ENCODE measurements at places on chromosomes 4 and X.

- no peak for DNase-seq
These were observed 94.2 kb downstream of the CBLL2 start for GRCh38 chrX:22366906-22367305.

GRCh38 chr4:86810847-86811246 is 38.3 kb downstream of the SLC10A6 start:
- DNase-seq: no peak

- DNase-seq: no peak
These were observed 793 bp downstream of the NALF2 start for GRCh38 chrX:69504626-69505612.

DNA sequence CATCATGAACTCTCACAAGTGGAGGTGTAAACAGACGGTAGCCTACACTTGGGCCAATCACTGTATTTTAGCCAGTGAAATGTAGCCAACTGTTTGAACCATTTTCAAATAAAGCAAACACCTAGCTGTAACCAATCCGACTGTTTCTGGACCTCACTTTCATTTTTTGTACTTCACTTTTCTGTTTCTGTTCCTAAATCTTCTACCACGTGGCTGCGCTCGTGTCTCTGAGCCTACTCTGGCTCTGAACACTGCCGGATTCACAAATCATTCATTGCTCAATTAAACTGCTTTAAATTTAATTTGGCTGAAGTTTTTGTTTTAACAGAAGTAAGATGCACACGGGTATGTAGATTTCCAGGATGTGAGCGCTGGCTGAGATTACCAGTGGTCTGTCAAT is 319.1 kb downstream of the RAPGEF2 start:
- DNase-seq: no peak

DNA sequence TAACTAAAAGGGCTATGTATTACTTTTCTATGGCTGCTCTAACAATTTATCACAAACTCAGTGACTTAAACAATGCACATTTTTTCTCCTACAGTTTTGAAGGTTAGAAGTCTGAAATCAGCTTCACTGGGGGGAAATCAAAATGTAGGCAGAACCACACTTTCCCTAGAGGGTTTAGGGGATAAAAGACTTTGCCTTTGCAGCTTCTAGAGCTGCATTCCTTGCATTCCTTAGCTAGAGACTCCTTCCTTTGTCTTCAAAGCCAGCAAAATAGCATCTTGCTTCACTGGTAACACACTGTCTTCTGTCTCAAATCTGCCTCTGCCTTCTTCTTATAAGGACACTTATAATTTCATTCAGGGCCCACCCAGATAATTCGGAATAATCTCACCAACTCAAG is 152.4 kb upstream of the SPIN4 start:
- no peak for DNase-seq

GRCh38 chr4:183256756-183257385 is 63.2 kb downstream of the CLDN22 start:
- no peak for DNase-seq

DNA sequence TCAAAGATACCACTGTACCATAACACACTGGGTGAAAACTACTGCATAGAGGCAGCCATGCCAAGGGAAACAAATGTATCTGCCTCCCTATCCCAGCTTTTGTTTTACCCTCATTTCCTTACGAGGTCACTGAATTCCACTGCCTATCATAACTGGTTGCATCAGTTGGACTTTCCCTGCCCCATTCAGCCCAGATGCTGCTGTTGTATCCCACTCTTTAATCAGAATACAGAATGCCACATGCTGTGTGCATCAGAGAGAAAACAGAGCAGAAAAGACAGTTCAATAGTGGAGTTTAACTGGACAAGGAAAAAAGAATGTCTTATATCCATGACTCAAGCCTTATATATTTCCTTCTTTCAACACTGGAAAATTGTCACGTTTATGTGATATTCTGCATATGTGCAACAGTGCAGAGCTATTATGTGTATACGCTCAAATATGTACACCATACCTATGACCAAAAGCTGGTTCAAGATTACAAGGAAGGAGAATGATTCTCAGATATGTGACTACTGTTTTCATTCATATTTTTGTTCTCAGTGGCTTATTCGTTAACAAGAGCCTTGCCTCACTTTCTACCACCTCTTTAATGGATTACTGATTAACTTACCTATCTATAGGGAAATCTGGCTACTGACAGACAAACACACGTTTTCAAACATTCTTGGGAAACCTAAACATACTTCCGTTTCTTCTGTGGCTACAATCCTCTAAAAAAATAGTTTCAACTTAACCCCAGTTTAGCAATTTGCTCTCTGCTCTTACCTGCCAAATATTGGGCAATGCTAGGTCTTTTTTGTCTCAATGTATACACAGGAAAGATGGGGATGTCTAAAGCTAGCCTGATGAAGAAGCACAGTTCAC is 378.9 kb downstream of the SMARCA1 start:
- no peak for DNase-seq

DNA sequence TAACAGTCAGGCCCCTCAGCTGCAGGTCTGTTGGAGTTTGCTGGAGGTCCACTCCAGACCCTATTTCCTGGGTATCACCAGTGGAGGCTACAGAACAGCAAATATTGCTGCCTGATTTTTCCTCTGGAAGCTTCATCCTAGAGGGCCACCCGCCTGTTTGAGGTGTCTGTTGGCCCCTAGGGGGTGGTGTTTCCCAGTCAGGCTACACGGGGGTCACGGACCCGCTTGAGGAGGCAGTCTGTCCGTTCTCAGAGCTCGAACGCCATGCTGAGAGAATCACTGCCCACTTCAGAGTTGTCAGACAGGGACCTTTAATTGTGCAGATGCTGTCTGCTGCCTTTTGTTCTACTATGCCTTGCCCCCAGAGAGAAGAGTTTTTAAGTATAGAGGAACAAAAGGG is 160.8 kb downstream of the DKK2 start:
- no peak for DNase-seq

- no peak for DNase-seq
These were observed 68.4 kb downstream of the MID2 start for GRCh38 chrX:107894038-107894437.

GRCh38 chrX:147679356-147680005 is 232.2 kb upstream of the FMR1 start:
- no peak for DNase-seq

GRCh38 chrX:53458082-53458481 is 23.9 kb upstream of the HSD17B10 start:
- no peak for DNase-seq

- no peak for DNase-seq
These were observed 599.3 kb downstream of the RAPGEF2 start for GRCh38 chr4:159702200-159702599.

All from AG09319 (cell line).